Stimulated activated CD4-positive, alpha-beta T cell treated with anti-CD3 and anti-CD28 coated beads, Interleukin-15, amount 100 ng/mL, for 1 hour (primary cell): ENCODE measurements at places on chromosomes 2 and 18.

DNA sequence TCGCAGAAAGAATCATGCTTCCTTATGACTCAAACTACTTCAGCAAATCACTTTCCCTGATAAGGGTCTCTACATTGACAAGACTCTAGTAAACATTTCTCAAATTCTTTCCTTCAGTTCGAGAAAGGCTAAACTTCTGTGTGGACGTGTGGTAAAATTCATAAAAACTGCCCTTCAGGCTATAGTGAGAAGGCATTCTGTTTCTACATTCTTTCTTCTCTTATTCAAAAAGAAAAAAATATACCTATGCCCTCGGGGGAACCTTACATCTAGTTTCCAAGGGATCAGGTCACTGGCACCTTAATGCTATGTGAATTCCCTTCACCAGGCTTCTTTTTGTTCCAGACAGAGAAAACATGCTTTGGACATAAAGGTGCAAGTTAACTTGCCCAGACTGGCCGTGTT lies 4.9 kb downstream of the VIT start:
- DNase-seq: no peak

DNA sequence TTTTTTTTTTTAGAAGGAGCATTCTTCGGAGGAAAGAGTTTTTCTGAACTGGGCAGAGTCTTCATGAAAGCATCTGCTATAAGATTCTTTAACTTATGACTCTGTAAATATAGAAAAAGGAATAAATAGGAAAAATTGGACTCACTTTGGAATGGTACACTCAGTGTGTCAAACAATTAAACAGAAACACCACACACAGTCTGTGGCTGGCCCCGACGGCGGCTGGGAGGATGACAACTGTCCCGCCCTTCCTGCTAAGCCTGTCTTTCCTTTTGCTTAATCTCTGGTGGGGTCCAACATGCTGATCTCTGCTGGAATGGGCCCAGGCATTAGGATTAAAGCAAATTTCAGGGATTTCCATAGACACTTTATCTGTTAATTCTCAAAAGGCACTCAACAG lies 12.5 kb upstream of the RAB31 start:
- no peak for DNase-seq

- DNase-seq: no peak
Observed at GRCh38 chr18:79604205-79604912, 75.2 kb upstream of the CTDP1 start.

- DNase-seq: no peak
Observed at GRCh38 chr2:141647353-141647752, 483.5 kb downstream of the LRP1B start.

DNA sequence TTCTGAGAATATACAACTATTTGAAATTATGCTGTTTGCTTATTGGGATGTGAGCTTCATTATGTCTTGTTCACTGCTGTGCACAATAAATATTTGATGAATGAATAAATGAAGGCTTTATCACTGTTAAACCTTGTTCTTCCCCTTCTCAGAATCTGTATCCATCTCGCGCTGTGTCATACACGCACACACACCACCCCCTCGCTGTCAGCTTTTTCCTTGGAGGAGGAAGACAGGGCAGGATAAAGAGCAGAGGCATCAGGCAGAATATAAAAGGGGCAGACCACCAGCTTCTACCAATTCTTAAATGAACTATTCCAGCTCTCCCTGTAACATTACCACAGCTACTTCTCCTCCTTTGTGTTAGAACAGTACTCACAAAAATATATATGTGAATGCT lies 75.0 kb downstream of the CD226 start:
- DNase-seq: no peak
